ENCODE measurements at places on chromosomes 16 and 17.
A peak's percentile ranks its signal among the peaks of the same experiment; 100 is the strongest.

DNA sequence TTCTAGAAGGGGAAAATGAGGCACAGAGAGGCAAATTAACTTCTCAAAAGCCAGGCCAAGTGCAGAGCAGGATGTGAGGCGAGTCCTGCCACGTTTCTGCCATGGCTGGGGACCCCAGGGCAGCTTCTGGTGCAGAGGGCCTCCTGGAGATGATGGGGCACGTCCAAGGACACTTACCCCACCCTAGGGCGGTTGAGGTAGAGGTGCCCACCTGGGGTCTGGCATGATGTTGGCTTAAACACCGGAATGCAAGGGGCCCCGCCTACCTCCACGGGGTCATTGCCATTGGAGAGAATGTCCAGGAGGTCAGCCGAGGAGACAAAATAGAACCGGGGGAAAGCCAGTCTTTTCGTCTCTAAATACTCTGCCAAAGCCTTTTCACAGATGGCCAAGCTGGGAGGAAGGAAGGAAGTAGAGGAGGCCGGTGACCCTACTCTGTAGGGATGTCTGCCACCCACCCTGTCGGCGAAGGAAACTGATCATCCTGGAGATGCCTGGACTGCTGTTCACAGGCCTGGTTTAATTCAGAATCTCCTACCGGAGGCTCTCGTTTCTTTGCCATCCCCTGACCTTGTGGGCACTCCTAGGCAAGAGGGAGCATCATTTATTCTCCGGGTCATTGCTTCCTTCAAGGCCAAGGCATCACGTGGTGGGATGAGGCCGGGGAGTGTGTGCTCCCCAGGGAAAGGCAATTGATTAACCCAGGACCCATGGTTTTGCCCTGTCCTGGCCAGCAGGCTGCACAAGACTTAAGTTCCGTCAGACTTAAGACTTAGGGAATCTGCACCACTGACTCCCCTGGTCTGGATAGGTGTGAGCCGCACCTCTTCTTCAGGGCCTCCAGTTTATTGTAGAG, 70.5 kb downstream of the DNAH17 start:
- no peak for DNase-seq

DNA sequence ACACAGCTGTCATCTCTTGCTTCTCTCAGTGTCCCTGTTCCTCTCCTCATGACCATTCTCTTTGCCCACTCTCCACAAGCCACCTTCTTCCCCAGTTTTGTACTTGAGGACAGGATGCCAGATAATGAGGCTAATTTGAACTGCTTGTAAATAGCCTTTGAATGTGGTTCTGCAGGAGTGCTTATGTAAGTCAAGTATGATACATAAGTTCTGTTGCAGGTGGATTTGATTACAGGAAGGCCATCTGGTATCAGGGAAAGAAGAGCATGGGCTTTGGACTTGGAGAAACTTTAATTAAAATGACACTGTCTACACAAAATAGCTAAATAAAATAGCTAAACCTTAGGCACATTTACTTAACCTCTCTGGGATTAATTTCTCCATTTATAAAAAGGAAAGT, 120.2 kb upstream of the HLF start:
- peak; percentile 33 for DNase-seq

- DNase-seq: no peak
Measured at GRCh38 chr17:42233156-42233555, 38.9 kb upstream of the GHDC start.

DNA sequence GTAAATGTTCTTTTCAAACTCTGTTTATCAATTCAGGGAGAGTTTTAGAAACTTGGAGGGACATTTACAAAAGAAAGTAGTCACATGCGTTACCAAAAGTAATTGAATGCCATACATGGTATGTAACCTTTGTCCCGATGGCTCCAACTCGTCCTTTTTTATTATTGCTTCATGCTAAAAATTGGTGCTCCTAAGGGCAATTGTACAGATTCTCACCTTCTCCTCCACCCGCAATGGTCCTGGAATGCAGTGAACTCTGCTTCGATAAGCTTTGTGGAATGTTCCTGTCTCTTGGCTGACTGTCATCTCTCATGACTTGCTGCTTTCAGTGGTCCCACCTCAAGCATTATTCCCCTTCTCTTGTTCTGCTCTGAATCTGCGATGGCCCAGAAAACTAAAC, 20.9 kb downstream of the GNAO1 start:
- DNase-seq: no peak

DNA sequence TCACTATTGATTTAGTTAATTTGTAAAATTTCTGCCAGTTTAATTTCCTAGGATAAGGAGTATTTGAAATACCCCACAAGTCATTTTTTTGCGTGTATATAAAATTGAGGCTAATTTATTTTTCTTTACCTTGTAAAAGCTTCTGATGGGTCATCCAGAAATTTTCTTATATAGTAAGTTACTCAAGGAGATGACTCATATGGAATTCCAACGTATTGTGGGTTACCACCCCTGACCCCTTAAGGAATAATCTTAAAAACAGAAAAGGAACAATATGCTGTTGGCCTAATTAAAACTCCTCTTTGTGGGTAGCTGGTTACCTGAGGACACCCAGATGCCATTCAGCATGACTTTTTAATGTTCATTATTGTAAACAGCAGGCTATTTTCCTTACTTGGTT, 13.6 kb downstream of the HEATR6 start:
- no peak for DNase-seq

- no peak for DNase-seq
Measured at GRCh38 chr17:55210292-55210691, 54.5 kb upstream of the HLF start.

GRCh38 chr17:28112181-28112580, 69.7 kb downstream of the NLK start:
- DNase-seq: no peak

DNA sequence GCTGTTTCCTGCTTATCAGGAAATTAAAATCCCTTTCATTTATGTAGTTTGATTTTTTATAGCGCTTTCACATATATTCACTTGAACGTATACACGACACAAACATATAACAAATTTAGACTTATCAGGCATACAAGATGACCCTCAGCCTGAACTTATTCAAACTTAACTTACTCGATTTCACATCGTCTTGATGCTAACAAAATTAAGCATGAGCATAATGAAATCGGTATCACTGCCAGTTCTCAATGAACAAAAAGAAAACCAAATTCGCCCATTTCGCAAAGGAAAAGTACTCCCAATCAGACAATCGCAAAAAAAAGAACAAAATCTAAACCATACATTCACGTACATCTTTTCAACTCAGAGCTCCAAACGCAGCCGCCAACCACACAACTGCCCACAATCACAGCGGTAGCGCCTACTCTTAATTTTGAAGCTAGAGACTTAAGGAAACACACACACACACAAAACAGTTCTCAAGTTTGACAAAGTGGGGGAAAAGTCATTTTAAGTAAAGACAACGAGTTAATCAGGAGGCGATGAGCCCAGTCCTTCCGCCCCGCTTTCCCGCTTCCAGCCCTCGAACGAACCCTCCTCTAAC, 1.1 kb downstream of the GJC1 start:
- no peak for DNase-seq

Data from NCI-H774 (cell line).